ENCODE measurements at places on chromosomes 4 and X. TPM values are rescaled to one million over a fixed set of nuclear protein-coding genes. Genes with fewer than 3 reads are reported as not detected.

IL21 gene
- total RNA-seq: 0.19 TPM

BEX5 gene
- not detected for total RNA-seq

DGKK gene
- under 0.01 TPM for total RNA-seq

RNF212 gene
- total RNA-seq: 1.1 TPM

NPY2R gene
- 0.05 TPM for total RNA-seq

STPG2 gene
- 0.24 TPM for total RNA-seq

SCML1 gene
- 10.2 TPM for total RNA-seq

FRG2 gene
- total RNA-seq: 0.05 TPM

BEND4 gene
- 1.6 TPM for total RNA-seq

CFAP99 gene
- 0.19 TPM for total RNA-seq

ACSL4 gene
- 19.3 TPM for total RNA-seq

DNA sequence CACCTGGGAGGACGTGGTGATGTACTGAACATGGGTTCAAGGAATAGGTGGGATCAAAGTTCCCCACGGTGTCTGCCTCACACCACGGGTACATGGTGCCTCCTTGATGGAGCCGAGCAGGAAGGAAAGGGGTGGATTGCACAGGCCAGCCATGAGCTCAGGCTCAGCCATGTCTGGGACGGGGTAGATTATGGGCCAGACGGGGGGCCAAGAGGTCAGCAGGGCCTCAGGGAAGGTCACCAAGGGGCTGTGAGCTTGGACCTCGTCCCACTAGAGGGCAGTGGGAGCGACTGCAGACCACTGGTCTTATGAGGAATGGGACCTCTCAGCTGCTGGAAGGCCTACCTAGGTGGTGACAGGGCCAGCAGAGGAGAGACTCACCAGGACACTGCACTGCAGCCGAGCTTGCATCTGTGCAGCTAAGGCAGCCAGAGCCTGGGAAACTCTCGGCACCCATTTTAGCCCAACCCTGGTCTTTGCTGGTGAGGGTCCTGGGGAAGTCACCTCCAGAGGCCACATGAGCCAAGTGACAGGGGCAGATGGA lies 38.4 kb downstream of the JAKMIP1 start:
- H3K36me3 ChIP-seq: no peaks in the 10 kb centered on the region
- H3K4me1 ChIP-seq: no peaks in the 10 kb centered on the region
- H3K4me3 ChIP-seq: no peak overlapping the region
- no peaks in the 10 kb centered on the region for H3K27me3 ChIP-seq
- H3K27ac ChIP-seq: no peak overlapping the region
- DNase-seq: no peak

DNA sequence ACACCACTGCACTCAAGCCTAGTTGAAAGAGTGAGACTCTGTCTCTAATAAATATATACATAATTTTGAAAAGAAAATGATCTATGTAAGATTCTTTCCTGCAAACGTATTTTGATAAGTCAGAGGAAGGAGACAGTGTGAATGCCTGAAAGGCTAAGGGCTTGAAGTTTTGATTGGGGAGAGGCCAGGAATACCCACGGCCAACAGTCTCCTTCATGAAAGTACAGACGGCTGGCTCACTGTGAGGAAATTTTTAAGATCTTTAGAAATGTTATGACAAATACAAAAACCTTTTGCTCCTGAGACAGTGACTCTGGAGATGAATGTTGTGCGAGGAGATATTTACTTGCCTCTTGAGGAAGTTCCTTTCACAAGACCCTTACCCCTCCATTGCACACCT lies 111.4 kb upstream of the KLHL13 start:
- no peak overlapping the region for H3K27ac ChIP-seq
- H3K4me3 ChIP-seq: no peak overlapping the region
- H3K27me3 ChIP-seq: no peaks in the 10 kb centered on the region
- no peak for DNase-seq
- no peaks in the 10 kb centered on the region for H3K36me3 ChIP-seq

DNA sequence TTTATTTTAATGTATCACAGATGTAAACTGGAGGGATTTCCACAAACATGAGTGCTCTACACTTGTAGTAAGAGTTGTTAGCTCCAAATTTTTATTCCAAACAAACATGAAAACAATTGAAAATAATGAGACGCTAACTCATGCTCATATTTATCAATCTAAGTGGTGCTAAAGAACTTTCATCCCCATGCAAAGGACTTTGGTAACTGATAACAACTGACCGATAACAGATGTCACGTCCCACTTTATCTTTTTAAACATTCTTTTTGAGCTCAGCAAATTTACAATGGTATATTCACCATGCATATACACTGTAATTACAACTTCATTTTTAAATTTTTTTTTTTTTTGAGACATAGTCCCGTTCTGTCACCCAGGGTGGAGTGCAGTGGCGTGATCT lies 15.6 kb upstream of the MAOA start:
- no peak overlapping the region for H3K27ac ChIP-seq
- H3K27me3 ChIP-seq: no peaks in the 10 kb centered on the region
- DNase-seq: no peak
- no peak overlapping the region for H3K4me3 ChIP-seq
- H3K4me1 ChIP-seq: no peaks in the 10 kb centered on the region

- no peak overlapping the region for H3K4me3 ChIP-seq
- DNase-seq: no peak
- H3K4me1 ChIP-seq: no peaks in the 10 kb centered on the region
Observed at GRCh38 chr4:159673221-159673620, 570.3 kb downstream of the RAPGEF2 start.

GRCh38 chrX:11290416-11291102 lies 2.7 kb upstream of the AMELX start:
- no peak overlapping the region for H3K4me3 ChIP-seq
- no peaks in the 10 kb centered on the region for H3K4me1 ChIP-seq
- H3K27me3 ChIP-seq: no peaks in the 10 kb centered on the region
- DNase-seq: no peak

GRCh38 chr4:170743633-170744032 lies 653.9 kb upstream of the AADAT start:
- H3K4me1 ChIP-seq: no peaks in the 10 kb centered on the region
- DNase-seq: no peak
- H3K4me3 ChIP-seq: no peak overlapping the region
- no peaks in the 10 kb centered on the region for H3K27me3 ChIP-seq
- no peak overlapping the region for H3K27ac ChIP-seq

DNA sequence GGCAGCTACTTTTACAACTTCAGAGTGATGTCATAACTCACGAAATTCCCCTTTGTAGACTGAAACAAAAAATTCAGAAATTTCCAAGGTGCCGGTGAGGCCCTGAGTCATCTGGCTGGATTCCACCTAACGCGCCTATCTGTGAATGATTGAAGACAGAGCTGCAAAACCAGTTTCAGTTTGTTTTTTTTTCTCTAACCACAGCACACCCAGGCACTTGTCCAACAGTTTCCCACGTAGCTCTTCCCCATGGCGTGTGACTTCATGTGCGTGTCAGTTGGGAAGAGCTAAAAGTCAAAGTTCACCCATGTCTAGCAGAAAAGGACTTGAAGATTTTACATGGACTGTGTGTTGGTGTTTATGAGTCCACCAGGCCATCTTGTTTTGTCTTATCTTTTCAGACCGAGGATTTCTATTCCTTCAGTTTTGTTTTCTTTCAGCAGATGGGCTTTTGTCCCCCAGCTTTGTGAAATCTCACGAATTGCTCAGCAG lies 16.4 kb downstream of the TCEANC start:
- H3K27me3 ChIP-seq: no peaks in the 10 kb centered on the region
- H3K4me3 ChIP-seq: no peak overlapping the region
- peaks cover 11% of the 10 kb centered on the region for H3K36me3 ChIP-seq
- peak overlapping the region; percentile 64 for H3K27ac ChIP-seq
- H3K4me1 ChIP-seq: no peaks in the 10 kb centered on the region

DNA sequence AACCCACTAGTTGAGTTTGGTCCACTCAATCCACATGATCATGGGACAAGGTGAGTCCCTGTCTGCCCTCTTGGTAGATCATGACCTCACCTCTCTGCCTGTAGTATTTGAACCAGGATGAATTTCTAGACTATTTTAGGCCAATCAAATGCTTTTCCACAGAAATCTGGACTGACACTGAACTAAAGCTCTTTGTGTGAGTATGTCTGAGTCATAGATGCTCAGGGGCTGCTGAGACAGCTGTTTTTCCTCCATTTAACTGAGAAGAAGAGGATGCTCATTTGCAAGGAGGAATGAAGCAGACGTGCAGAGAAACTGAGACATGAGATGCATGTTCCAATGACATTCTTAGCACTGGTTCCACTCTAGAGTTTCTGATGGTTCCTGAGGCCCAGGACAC lies 77.3 kb upstream of the TMEM47 start:
- no peak overlapping the region for H3K27ac ChIP-seq
- H3K4me3 ChIP-seq: no peak overlapping the region

DNA sequence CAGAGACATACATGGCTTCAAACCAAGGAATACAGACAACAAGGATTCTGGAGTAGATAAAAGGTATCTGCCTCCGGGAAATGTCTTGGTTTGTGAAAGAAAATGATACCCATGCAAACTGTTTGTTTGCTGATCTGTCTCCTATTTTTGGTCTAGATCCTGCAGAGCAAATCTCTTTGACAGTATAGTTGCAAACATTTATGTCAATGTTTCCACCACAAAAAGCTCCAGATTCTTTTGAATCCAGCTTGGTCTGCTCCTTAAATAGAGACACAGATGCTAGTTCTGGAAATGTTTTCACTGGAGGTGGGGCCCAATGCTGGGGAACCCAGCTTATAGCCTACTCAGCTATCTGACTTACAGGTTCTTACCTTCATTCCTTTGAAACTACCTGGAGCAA lies 119.7 kb downstream of the ATG4A start:
- no peaks in the 10 kb centered on the region for H3K36me3 ChIP-seq
- H3K4me1 ChIP-seq: no peaks in the 10 kb centered on the region
- no peak overlapping the region for H3K4me3 ChIP-seq

GRCh38 chrX:109925656-109926055 lies 77.3 kb upstream of the TMEM164 start:
- H3K27me3 ChIP-seq: no peaks in the 10 kb centered on the region
- H3K36me3 ChIP-seq: no peaks in the 10 kb centered on the region
- no peak overlapping the region for H3K27ac ChIP-seq
- no peak for DNase-seq

- DNase-seq: peak; percentile 17
- peaks cover 14% of the 10 kb centered on the region for H3K4me1 ChIP-seq
- H3K27ac ChIP-seq: peak overlapping the region; percentile 88
- no peaks in the 10 kb centered on the region for H3K27me3 ChIP-seq
- H3K4me3 ChIP-seq: peak overlapping the region; percentile 33
Observed at GRCh38 chrX:49308604-49309269, 5.3 kb downstream of the GAGE10 start.

DNA sequence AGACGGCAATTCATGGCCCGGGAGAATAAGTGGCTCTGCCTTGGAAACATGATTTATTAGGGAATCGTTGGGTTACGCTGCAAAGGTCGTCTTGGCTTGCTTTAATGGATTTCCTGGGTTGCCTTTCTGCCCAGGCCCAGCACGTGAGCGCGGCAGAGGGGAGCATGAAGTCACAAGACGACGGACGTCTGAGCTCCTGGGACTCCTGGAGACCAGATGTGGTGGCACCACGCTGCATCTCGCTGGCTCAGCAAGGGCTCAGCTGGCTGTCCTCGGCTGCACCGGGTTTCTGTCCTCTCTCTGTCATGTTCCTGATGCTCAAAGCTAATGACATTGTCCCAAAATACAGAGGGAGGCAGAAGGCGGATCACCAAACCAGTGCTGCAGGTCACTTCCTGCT lies 61.2 kb downstream of the C4orf50 start:
- H3K4me3 ChIP-seq: no peak overlapping the region
- H3K4me1 ChIP-seq: no peaks in the 10 kb centered on the region
- DNase-seq: no peak
- H3K27me3 ChIP-seq: no peaks in the 10 kb centered on the region
- H3K36me3 ChIP-seq: no peaks in the 10 kb centered on the region
- no peak overlapping the region for H3K27ac ChIP-seq

- no peak for DNase-seq
- no peaks in the 10 kb centered on the region for H3K27me3 ChIP-seq
- peaks cover 4% of the 10 kb centered on the region for H3K36me3 ChIP-seq
- no peak overlapping the region for H3K4me3 ChIP-seq
- no peaks in the 10 kb centered on the region for H3K4me1 ChIP-seq
Observed at GRCh38 chr4:88743696-88744095, 46.1 kb upstream of the NAP1L5 start.

GRCh38 chrX:7244405-7244804 lies 96.5 kb upstream of the PUDP start:
- no peak overlapping the region for H3K27ac ChIP-seq
- H3K4me3 ChIP-seq: no peak overlapping the region
- H3K4me1 ChIP-seq: no peaks in the 10 kb centered on the region

GRCh38 chrX:80335062-80335830 lies 85.0 kb upstream of the TENT5D start:
- H3K4me3 ChIP-seq: no peak overlapping the region
- no peaks in the 10 kb centered on the region for H3K4me1 ChIP-seq
- peak; percentile 0 for DNase-seq
- H3K27me3 ChIP-seq: no peaks in the 10 kb centered on the region
- no peak overlapping the region for H3K27ac ChIP-seq
- no peaks in the 10 kb centered on the region for H3K36me3 ChIP-seq

DNA sequence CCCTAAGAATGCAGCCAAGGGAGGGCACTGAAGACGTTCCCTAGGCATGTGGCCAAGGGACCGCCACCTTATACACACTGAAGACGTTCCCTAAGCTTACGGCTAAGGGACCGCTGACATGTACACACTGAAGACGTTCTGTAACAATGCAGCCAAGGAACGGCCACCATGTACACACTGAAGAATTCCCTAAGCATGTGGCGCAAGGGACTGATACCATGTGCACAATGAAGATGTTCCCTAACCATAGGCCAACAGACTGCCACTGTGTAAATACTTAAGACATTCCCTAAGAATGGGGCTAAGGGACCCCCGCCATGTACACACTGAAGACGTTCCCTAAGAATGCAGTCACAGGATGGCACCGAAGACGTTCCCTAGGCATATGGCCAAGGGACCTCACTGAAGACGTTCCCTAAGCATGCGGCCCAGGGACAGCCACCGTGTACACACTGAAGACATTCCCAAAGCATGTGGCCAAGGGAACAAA lies 36.1 kb downstream of the DHRSX start:
- no peaks in the 10 kb centered on the region for H3K27me3 ChIP-seq
- DNase-seq: no peak

GRCh38 chr4:2220016-2220630 lies 21.8 kb downstream of the HAUS3 start:
- peaks cover 3% of the 10 kb centered on the region for H3K4me1 ChIP-seq
- DNase-seq: peak; percentile 88
- H3K27ac ChIP-seq: no peak overlapping the region
- H3K36me3 ChIP-seq: peaks cover 10% of the 10 kb centered on the region

- DNase-seq: peak; percentile 13
- no peaks in the 10 kb centered on the region for H3K27me3 ChIP-seq
- H3K4me1 ChIP-seq: no peaks in the 10 kb centered on the region
- no peak overlapping the region for H3K4me3 ChIP-seq
- no peak overlapping the region for H3K27ac ChIP-seq
Observed at GRCh38 chrX:53481816-53482465, 47.8 kb upstream of the HSD17B10 start.

GRCh38 chr4:108287834-108288413 lies 119.2 kb upstream of the LEF1 start:
- no peak for DNase-seq
- no peak overlapping the region for H3K4me3 ChIP-seq
- H3K27ac ChIP-seq: no peak overlapping the region

- peak overlapping the region; percentile 96 for H3K27ac ChIP-seq
- no peaks in the 10 kb centered on the region for H3K27me3 ChIP-seq
- H3K36me3 ChIP-seq: no peaks in the 10 kb centered on the region
Observed at GRCh38 chr4:48340276-48340964, 909 bp upstream of the SLAIN2 start.

- no peaks in the 10 kb centered on the region for H3K27me3 ChIP-seq
- DNase-seq: no peak
- H3K4me1 ChIP-seq: peaks cover 7% of the 10 kb centered on the region
- peak overlapping the region; percentile 78 for H3K4me3 ChIP-seq
- no peak overlapping the region for H3K27ac ChIP-seq
Observed at GRCh38 chr4:13483136-13483767, 888 bp downstream of the RAB28 start.
